BJ (cell line): ENCODE measurements at places on chromosomes 11 and 22. TPM values are rescaled to one million over a fixed set of nuclear protein-coding genes. Genes with fewer than 3 reads are reported as not detected.

DNA sequence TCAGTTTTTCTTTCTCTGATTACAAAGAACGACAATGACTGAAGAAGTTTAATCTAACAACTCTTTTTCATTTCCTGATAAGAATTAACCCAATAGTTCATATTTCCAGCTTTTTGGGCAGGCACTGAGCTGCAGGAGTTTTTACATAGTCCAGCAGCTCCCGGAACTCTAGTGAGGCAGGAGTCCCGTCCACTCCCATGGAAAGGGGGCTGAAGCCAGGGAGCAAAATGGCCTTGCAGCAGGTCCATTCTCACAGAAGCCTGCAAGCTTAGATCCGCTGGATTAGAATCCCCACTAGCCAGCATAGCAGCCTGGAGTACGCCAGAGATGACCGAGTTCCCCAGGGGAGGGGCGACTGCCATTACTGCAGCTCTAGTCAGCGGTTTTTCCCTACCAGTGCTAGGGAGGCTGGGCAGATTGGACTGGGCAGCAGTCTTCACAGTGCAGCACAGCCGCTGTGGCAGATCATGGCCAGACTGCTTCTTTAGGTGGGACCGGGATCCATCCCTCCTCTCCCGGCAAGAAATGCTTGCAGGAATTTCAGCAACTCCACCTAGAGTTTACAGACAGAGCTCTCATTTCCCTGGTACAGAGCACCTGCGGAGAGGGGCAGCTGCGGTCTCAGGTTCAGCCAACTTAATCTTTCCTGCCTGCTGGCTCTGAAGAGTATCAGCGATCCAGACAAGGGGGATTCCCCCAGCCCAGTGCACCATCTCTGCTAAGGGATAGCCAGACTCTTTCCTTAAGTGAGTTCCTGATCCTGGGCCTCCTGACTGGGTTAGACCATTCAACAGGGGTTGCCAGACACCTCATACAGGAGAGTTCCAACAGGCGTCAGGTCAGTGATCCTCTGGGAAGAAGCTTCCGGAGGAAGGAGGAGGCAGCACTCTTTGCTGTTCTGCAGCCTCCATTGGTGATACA is 742 bp upstream of the CASP4 start:
- no peak for DNase-seq

- DNase-seq: no peak
Observed at GRCh38 chr11:113884361-113884836, 9.0 kb upstream of the USP28 start.

DNA sequence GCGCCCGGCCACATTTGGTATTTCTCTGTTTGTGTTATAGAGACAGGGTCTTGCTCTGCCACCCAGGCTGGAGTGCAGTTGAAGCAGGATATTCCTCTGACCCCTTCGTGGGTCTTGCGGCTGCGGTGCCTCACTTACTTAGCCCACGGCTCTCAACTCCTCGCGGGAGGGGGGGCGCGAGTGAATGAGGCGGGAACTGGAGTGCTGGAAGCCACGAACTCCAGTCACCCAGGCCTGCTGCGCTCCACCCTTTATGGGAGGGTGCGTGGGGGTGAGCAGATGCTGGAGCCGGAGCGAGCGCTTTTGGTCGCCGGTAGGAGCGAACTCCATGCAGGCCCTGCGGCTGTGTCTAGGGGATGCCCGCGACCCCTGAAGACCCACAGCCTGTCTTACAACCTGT is 1.8 kb downstream of the C11orf54 start:
- DNase-seq: no peak

- peak; percentile 53 for DNase-seq
Observed at GRCh38 chr11:128860571-128861361, 6.3 kb downstream of the KCNJ1 start.

GRCh38 chr11:28701760-28702449 is 593.7 kb downstream of the METTL15 start:
- no peak for DNase-seq

DNA sequence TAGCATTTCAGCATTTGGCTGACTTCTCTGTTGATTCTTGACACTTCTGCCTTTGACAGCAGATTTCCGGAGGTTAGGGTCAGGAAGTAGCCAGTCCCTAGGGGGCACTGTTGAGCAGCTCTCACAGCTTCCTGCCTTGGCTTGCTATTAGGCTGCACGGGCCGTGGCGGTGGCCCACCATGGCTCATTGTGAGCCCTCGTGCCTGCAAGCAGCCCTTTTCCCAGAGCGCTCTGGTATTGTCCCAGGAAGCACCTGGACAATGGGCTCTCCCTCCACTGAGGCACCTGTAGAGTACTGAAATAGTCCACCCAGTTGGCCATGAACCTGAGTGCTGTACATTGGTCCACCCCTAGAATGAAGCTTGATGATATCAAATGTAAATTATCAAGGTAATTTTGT is 100.2 kb upstream of the GAL start:
- DNase-seq: no peak

DNA sequence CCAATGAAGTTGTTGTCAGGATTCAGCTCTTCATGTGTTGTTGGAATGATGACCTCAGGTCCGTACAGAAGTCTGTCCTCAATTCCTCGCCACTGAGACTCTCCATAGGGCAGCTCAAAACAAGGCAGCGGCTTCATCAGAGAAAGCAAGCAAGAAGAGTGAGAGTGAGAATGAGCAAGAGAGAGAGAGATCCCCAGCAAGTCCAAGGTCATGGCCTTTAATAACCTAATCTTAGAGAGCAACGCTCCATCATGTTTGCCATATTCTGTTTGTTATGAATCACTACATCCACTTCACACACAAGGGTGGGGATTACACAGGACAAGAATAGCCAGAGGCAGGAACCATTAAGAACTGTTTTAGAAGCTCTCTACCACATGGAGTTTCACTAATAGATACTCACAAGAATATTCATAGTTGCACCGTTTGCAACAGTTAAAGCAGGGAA is 23.3 kb upstream of the MMP7 start:
- no peak for DNase-seq

DNA sequence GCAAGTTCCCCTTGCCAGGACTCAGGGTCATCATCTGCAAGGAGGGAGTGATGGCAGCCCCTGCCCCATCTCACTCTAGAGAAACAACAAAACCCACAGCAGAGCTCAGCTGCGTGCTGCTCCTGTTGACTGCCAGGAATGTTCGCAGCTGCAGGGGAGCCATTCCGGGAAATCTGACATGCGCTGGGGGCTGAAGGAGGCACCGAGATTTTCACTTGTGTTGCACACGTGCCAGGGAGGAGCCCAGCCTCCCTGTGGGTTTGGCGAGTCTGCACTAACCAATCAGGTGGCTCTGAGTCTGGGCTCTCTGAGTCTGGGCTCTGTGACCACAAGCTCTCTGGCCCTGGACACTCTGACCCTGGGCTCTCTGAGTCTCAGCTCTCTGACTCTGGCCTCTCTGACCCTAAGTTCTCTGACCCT is 10.5 kb downstream of the FGF3 start:
- DNase-seq: no peak

DNA sequence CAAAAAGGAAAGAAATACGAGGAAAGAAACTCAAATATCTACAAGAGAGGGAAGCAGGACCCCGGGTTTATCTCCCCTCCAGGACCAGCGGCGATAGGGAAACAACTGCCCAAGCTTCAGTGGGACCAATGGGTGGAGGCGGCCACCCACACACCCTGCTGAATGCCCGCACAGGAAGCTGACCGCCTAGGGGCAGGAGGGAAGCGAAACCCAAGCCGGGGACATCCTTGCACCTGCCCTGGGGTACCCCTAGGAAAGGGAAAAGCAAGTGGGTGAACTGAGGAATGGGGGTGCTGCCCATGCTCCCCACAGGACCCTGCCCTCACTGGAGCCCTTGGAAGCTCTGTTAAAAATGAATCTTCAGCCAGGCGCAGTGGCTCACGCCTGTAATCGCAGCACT is 27.6 kb upstream of the HMOX1 start:
- DNase-seq: no peak

GRCh38 chr11:62805076-62805892 is at the start of gene NXF1:
Gene NXF1 (minus strand): TSS chr11:62805440. CDS start chr11:62805356, 84 bp downstream.
- DNase-seq: peak; percentile 65

GRCh38 chr11:12746593-12747097 is 72.4 kb downstream of the TEAD1 start:
- DNase-seq: no peak

DNA sequence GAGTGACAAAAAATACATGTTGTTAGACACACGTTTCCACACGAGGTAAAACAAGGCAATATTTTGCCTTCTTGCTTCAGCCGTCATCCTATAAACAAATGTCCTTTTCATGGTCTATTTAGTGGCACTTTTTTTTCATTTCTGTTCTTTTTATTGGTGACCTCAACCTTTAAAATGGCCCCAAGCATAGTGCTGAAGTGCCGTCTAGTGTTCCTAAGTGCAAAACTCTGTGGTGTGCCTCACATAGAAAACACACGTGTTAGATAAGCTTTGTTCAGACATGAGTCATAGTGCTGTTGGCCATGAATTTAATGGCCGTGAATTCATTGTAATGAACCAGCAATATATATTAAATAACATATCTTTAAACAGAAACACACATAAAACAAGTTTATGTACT is 15.6 kb downstream of the OVCH2 start:
- DNase-seq: no peak

DNA sequence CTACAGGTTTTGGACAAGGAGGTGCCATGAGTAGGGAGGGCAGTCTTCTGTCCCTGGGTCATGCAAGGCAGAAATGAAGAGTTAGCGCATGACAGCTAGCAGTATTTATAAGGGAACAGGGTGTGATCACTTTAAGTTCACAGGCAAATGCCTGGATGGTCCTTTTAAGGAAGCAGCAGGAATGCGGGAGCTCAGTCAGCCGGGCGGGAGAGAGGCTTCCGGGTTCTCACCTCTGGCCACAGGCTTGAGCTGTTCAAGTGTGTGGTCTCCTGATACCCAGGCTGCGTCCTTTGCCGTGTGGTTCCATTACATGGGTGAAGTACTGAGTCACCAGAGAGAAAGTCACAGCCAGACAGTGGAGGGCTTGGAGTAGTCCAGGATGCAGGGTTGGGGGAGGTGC is 105.4 kb downstream of the BCR start:
- no peak for DNase-seq

GRCh38 chr11:87974797-87975196 is 200.4 kb downstream of the RAB38 start:
- DNase-seq: no peak

DNA sequence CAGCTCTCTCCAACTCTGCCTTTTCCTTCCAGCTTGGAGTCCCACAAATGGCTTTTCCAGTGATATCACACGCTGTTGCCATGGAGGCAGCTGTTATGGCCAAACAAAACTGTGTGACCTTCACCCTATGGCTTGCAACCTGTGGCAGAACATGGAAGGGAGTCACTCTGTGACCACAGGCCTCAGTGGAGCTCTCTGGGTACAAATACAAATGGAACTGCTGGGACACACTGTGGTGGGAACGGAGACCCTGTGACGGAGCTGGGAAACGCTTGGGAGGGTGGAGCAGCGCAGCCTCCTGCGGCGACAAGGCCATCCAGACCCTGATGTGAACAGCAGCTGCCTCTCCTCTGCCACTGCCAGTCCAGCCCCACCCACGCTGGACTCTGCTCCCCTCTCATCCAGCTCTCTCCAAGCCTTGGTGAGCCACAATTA is 162.5 kb downstream of the ETS1 start:
- DNase-seq: no peak

- DNase-seq: no peak
Observed at GRCh38 chr22:37663521-37664140, 5.1 kb downstream of the PDXP start.

- no peak for DNase-seq
Observed at GRCh38 chr11:8006349-8006977, 19.3 kb downstream of the EIF3F start.

GRCh38 chr11:72091292-72091691 is 10.6 kb downstream of the LRRC51 start:
- DNase-seq: no peak

- DNase-seq: no peak
Observed at GRCh38 chr22:39525658-39525975, 5.3 kb downstream of the ATF4 start.

GRCh38 chr11:95767498-95767897 is 22.1 kb downstream of the FAM76B start:
- no peak for DNase-seq

DNA sequence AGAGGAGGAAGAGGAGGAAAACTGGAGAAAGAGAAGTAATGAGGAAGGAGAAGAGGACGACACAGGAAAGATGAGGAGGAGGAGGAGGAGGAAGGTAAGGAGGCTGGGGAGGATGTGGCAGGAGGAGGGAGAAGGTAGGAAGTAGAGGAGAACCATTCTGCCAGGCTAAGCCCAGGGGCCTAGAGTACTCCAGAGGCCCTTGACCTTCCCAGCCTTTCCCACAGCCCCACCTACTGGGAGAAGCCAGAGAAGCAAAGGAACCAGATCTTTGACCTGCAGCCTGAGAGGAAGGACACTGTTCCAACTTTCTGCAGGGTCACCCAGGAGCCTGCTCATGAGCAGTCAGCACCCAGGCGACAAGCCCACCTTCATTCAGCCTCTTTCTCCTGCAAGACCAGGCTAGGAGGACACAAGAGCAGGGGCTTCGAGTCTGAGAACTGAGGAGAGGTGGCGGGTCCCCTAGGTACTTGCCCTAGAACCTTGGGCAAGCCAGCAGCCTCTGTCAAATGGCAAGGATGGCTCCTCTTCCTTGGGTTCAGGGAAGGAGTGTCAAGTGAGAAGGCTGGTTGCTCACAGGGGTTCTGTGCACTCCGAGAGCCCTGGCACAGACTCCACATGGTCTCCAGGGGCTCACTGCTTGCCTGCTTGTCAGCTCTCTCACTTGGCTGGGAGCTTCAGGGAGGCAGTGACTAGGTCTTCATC is 27.9 kb upstream of the OAF start:
- no peak for DNase-seq

GRCh38 chr11:22656130-22656529 is 10.3 kb upstream of the GAS2 start:
- no peak for DNase-seq

DNA sequence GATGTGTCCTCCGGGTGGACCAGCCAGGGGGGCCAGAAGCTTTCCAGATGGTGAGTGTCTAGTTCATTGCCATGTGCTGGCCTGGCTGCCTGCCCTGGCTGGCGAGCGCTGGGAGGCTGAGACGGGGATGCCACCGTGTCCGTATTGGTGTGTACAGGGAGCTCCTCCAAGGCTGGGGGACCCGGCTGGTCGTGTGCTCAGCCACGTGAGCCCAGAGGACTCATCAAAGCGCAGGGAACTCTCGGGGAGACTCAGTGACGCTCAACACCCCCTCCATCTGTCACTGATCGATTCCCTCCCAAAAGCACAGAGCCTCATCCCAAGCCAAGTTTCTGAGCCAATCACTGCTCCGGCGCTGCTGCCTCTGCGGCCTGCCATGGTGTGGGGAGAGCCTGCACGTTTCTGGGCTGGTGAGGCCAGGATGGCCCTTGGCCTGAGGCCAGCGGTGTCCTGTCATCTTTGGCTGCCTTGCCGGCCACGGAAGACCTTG is 423.7 kb downstream of the SHANK2 start:
- DNase-seq: no peak

GRCh38 chr11:86978756-86979608 is 23.8 kb upstream of the FZD4 start:
- DNase-seq: no peak

GRCh38 chr11:132142121-132142520 is 771.7 kb downstream of the NTM start:
- DNase-seq: no peak

GRCh38 chr22:24107661-24108060 is 73.6 kb upstream of the SUSD2 start:
- peak; percentile 24 for DNase-seq

MN1 gene
- polyA plus RNA-seq: 0.53 and 1.3 TPM in 2 replicates

CADM1 gene
- polyA plus RNA-seq: 31.8 and 43.4 TPM in 2 replicates

CRYBB3 gene
- not detected in 2 replicates for polyA plus RNA-seq

MOGAT2 gene
- polyA plus RNA-seq: not detected in 2 replicates
